ENCODE measurements at places on chromosomes 3 and 15.

DNA sequence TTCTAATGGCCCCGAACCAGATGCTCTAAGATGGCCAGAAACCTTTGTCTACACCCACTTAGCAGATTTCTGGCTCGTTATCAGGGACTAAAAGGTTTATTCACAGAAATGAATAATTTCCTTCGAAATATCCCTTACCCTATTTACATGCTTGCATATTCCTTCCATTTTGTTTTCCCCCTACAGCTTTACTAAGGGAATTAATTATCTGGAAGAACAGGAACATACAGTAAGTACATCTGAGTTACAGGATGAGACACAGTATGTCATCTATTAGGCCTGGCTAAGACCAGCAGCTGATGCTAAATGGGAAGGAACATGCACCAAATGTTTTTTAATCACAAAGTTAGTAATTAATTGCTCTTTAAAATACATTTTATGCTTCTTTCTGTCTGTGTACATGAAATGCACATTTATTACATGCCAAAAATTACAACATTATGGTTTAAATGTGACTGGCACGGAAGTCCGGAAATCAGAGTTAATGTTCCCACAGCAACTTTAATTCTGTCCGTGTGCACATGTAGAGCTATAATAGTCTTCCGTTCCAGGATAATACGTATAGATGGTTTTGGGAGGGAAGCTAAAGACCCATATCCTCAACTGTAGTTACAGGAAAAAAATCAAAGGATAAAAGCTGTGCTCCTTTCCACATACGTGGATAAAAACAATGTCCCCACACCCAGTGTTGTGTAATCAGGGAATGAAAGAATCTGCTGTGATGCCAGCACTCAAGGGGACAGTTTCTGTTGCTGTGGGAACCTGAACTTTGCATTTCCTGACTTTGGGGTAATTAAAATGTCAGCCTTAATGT lies 82.0 kb downstream of the TIGIT start:
- DNase-seq = peak; percentile 18

GRCh38 chr15:100073982-100074381 lies 267.8 kb downstream of the ADAMTS17 start:
- no peak for DNase-seq

DNA sequence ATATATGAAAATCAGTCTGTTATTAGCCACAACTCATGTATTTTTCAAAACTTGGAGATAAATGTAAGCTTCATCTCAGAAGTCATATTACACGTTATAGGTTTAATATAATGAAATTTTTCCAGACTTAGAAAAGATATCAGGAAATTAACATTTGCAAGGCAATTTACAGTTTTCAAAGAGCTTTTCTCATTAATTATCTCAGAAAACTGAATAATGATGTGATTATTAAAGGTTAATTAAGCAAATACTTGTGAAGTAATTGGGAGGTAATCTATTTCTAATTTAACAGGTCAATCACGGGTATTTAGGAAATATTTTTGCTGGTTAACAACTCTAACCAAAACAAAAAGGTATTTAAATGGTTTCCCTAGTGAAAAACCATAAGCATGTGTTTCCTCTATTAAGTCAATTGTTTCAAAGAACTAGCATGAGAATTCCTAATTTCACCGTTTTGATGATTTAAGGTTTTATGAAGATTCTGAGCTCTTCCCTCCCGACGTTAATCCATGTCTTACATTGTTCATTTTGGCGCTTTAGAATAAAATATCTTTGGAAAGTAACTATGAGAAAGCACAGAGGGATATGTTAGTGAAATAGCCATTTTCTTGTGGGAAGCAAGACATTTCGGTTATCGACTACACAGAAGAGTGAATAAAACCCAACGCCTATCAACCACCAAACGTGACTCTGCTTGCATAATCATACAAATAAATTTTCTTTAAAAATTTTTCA lies 1.5 kb upstream of the NEO1 start:
- DNase-seq = peak; percentile 14

- DNase-seq = no peak
Measured at GRCh38 chr3:152909180-152909883, 74.4 kb downstream of the P2RY1 start.

DNA sequence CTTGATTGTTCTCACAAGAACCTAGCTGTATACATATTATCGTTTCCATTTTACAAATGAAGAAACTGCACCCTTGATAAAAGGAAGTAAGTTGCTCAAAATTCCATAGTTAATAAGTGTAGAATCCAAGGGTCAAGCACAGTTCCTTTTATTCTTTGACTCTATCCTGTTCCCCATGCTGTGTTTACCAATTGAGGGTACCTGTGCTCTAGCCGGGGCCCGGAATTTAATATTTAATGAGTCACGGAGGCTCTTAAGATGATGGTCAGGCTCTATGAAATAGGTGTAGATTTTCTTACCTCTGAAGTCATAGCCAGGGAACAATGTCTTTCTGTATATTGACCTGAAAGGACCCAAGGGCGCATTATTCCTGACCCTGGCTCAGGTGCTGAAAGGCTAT lies 65.2 kb downstream of the LPP start:
- DNase-seq = no peak

DNA sequence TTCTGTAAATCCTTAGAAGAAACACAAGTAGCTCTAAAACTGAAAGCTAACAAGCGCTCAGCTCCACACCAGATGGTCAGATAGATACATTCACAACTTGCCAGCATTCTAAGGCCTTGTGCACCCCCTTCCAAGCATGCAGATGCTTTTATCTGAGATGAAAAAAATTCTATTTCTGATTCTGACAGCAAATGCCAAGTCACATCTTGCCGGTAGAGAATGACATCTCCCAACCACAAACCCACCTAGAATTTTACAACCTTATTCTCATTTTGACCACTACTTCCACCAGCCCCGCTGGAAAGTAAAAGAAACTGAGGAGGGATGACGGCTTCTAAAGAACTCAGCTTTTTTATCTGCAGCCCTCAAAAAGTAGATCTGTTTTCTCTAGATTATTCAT lies 57.7 kb downstream of the SUMF1 start:
- DNase-seq = no peak

DNA sequence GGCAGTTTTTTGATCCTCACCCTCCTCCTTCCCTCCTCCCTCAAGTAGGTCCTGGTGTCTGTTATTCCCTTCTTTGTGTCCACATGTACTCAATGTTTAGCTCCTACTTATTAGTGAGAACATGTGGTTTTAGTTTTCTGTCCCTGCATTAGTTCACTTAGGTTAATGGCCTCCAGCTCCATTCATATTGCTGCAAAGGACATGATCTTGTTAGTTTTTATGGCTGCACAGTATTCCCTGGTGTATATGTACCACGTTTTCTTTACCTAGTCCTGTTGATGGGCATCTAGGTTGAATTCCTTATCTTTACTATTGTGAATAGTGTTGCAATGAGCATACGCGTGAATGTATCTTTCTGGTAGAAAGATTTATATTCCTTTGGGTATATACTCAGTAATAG lies 61.7 kb upstream of the FGF7 start:
- no peak for DNase-seq

DNA sequence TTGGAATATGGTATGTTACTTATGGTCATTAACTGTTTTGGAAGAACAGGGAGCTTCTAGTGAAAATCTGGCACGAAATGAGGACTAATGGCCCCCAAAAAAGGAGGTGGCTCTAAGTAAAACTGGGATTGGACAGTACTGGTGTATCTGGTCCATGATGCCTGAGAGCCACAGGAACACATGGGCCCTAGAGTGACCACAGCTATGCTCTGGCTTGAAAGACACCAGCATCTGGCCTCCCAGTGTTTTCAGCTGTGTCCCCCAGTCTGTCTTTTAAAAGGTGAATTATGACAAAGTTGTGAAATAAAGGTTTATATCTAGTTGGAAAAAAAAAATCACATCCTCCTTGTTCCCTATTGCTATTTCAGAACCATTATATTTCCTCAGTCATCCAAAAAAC lies 64.5 kb downstream of the GSK3B start:
- DNase-seq = no peak

DNA sequence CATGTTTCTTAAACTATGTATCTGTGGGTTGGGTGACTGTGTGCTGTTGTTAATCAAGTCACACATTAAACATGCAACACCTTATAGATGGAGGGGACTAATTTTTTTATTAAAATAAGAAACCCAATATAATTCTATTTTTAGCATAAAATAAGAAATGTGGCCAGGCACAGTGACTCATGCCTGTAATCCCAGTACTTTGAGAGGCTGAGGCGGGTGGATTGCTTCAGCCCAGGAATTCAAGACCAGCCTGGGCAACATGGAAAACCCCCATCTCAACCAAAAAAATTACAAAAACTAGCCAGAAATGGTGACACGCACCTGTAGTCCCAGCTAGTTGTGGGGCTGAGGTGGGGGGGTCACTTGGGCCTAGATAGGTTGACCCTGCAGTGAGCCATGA lies 1021.0 kb downstream of the EPHA3 start:
- no peak for DNase-seq

- no peak for DNase-seq
Measured at GRCh38 chr3:14789640-14790285, 29.0 kb upstream of the FGD5 start.

DNA sequence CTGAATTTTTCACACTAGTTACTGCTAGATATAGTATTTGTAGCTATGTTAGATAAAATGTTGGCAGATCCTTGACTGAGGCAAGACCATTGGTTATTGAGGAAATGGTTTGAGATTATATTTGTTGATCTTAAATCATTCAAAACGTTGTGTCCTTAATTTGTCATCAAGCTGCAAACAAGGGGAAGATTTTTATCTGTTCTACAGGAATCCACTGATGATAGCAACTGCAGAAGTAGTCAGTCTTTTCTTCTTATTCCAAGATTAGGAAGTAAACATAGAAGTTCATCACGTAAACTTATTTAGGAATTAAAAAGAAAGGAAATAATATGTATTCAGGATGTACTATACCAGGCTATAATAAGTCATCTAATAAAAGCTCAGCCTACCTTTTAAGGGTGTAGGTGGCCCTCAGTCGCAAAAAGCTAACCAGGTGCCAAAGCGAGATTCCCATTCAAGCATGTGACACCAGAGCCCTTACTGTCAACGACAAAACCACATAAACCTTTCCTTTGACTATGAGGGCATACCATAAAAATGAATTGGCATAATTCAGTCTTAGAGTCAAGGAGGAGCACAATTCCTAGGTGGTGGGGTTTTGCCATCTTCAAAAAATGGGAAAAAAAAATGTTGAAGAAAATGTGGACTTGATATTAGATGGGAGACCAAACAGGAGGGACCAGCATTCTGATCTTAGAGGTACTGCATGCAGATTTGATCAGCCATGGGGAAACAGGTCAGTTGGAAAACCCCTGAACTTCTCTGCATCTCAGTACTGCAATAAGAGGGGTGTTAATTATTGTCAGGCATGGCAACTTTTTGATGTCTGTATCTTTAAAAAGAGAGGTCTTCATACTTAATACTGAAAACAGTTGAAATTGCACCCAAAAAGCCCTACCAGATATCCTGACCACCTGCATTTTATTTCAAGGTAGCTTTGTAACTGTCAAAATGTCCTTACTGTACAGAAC lies 212.5 kb upstream of the UBE2E1 start:
- no peak for DNase-seq

DNA sequence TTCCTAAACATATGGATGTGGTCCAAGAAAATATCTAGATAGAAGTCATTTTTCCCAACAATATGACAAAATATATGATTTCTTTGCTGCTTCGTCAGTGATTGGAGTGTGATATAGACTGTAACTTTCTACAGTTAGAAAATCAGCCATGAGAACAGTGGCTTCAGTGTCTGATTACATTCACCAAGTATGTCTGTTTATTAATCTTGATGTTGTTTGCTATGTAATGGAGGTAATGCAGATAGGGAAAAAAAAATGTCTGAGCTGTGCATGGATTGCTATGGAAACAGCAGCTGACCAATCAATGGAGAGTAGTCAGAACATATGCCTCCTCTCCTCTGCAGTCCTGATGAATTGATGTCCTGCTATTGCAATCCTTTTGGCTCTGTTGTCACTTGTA lies 72.3 kb upstream of the GAP43 start:
- DNase-seq = peak; percentile 22

DNA sequence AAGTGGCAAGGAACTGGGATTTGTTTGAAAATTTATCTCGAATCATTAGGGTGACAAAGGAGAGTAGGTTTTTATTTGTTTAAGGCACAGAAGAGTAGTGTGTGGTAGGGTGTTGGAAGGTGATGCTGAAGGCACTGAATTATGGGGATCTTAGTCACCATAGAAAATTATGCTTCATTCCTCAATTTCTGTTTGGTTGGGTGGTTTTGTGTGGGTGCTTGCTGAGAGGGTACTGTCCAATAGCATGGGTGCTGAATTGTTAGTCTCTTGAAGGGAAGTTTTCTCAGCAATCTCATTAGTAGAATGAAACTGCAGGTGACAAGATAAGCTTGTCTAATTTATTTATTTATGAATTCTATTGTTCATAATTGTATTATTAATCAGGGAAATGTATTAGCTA lies 610.9 kb downstream of the AGBL1 start:
- DNase-seq = peak; percentile 49

- DNase-seq = no peak
Measured at GRCh38 chr3:56681984-56682461, 1.0 kb downstream of the TASOR start.
